ENCODE measurements at places on chromosomes 3 and 15.

GRCh38 chr15:59694779-59695178 is 5.7 kb upstream of the BNIP2 start:
- DNase-seq, result no peak

- DNase-seq, result no peak
These were observed 41.7 kb upstream of the SMAD3 start for GRCh38 chr15:67023517-67024313.

DNA sequence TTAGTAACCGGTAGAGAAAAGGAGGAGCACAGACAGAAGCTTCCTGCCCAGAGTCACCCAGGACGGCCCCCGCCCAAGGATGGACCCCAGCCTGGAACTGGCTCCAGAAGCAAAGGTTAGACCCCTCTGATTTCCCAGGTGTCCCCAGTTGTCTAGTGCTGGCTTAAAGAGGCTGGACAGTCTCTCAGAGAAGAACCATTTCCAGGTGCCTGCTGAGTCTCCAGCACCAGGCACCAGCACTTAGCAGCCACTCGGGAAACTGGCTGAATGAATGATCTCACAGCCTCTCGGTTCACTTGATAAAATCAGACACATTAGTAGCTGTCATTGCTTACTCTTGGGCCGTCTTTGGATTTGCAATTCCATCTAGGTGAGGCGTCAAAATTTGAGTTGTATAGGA is 139.7 kb upstream of the HES1 start:
- DNase-seq, result no peak

DNA sequence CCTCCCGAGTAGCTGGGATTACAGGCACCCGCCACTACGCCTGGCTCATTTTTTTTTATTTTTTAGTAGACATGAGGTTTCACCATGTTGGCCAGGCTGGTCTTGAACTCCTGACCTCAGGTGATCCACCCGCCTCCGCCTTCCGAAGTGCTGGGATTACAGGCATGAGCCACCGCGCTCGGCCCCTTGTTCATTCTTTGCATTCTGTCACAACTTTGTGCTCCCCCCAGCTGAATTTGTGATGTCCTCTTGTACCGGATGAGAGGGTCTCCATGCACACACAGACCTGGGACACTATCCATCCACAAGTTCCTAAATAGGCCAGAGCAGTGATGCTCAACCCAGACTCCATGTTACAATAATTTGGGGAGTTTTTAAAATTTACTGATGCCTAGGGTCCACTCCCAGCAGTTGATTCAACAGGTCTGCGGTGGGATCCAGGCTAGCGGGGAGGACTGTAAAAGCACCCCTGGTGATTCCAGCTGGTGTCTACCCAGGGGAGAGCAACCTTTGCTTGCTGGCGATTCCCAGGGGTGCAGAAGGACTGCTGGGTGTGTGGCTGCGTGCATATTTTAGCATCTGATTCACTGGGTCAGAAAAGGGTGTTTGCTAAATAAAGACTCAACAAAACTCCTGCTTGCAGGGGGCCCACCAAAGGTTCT is 1.0 kb downstream of the RASSF1 start:
- DNase-seq, result no peak

GRCh38 chr3:112143251-112143650 is 10.2 kb upstream of the GCSAM start:
- no peak for DNase-seq

- DNase-seq, result no peak
These were observed 129.8 kb downstream of the MBNL1 start for GRCh38 chr3:152398495-152398894.

- DNase-seq, result no peak
These were observed 311.8 kb upstream of the TRIM42 start for GRCh38 chr3:140365872-140366697.

DNA sequence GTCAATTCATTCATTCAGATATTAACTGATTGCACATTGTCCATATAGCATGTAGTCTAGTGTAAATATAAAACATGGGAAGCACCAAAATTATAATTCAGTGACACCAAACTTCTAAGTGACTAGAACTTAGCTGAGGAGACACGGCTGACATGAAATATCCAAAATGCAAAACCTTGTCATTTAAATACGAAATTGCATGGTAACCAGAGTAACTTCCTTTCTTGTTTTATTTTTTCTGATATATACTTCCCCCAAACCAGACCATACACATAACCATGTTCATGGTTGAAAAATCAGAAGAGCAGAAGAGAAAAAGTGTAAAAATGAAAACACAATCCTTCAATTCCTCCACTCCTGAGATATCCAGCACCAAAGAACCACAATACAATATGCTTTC is 38.0 kb downstream of the CBLB start:
- DNase-seq, result no peak

- DNase-seq, result no peak
These were observed 52.6 kb upstream of the RASA2 start for GRCh38 chr3:141434255-141434654.

- peak; percentile 69 for DNase-seq
These were observed 156.0 kb downstream of the AGBL1 start for GRCh38 chr15:86235667-86236066.

DNA sequence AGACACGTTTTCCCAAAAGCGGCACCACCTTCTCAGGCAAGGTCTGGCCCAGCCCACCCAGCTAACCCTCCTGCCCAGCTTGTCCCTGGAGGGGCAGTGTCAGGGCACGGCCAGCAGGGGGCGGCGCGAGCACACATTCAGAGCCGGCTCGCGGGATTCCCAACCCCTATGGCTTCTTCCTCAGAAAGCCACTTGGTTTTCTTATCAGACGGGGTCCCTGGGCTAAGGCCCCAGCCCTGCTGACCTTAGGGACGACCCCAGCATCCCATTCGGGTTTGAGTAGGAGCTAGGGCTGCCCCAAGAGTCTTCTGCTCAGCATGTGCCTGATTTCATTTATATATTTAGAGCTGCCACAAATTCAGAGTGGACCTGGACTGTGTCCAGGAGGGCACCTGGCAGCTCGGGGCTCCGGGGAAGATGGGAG is 14.5 kb downstream of the RLBP1 start:
- DNase-seq, result peak; percentile 59

GRCh38 chr3:183485585-183485984 is 57.2 kb upstream of the MCF2L2 start:
- DNase-seq, result no peak

DNA sequence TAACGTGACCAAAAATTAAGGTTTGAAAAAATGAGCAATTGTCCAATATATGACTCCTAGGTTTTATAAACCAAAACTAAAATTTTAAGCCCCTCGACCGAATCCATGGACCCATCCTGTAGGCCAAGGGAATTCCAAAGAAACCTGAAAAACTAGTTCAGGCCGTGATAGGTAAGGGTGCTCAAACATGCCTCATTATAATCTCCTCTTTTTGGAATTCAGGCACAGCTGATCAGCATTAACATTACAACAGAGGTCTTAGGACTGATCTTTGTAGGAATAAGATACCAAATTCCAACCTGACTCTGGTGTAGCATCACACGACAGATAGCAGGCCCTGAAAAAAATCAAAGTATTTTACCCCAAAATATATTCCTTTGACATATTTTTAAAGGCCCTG is 155.7 kb downstream of the NEK10 start:
- no peak for DNase-seq

DNA sequence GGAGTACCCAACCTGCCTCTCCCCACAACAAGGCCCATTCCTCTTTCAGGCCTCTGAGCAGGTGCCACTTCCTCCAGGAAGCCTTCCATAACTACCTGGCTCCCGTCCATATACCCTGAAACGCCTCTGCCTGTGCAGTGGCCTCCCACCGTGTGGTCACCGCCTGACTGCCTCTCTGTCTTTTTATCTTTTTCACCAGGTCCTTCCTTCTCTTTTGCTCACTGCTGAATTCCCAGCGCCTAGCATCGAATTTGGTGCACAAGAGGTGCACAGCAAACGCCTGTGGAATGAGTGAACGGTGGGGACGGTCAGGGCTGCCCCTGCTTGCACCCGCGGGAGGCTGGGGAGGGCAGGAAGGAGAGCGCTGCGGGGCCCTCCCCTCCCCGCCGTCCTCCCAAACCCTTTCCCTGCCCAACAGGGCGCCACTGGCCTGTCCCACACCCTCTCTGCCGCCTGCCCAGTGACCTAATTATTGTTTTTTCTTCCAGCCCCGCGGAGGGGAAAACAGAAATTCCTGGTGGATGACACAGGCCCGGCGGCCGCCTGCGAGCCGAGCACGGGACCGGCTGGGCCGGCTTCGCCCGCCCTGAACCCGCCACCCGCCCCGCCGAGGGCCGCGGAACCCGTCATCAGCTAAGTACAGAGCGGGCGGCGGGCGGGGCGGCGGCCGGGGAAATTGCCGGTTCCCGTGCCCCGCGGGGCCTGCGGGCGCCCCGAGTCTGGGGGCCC is 140.1 kb downstream of the SMAD6 start:
- no peak for DNase-seq

DNA sequence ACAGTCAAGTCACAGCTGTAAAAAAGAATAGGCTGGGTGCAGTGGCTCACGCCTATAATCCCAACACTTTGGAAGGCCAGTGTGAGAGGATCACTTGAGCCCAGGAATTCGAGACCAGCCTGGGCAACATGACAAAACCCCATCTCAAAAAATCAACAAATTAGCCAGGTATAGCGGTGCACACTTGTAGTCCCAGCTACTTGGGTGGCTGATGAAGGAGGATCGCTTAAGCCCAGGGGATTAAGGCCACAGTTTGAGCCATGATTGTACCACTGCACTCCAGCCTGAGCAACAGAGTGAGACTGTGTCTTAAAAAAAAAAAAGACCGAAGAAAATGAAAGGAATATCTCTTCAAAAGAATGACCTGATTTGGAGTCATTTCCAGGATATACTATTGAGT is 6.6 kb downstream of the HERC1 start:
- DNase-seq, result no peak

GRCh38 chr3:195699860-195700259 is 20.9 kb upstream of the MUC20 start:
- no peak for DNase-seq

GRCh38 chr3:45795882-45796765 is at the start of gene SLC6A20:
TSS of gene SLC6A20 (minus strand) at chr3:45796536. CDS start at chr3:45796419, 117 bp downstream.
- no peak for DNase-seq

DNA sequence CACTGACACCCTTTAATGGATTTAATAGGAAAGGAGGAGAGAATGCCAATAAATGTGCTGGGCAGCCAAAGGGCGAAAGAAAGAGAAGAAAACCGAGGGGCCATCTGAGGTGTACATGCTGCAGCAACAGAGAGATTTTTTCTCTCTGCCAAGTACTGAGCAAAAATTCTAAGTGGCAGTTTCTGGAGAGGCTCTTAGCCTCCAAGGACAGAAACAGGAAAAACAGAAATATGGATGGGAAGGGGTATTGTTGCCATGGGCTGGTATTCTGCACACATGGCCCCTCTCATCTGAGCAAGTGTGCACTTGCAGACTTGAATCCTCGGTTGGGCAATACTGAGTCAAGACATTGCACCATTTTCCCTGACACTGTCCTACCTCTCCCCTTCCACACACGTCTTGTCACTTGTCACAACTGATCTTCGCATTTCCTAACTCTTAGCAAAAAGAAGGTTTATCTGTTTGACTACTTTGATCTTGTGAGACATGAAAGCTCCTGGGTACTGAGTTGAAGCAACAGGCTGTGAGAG is 73.9 kb downstream of the PRICKLE2 start:
- no peak for DNase-seq

DNA sequence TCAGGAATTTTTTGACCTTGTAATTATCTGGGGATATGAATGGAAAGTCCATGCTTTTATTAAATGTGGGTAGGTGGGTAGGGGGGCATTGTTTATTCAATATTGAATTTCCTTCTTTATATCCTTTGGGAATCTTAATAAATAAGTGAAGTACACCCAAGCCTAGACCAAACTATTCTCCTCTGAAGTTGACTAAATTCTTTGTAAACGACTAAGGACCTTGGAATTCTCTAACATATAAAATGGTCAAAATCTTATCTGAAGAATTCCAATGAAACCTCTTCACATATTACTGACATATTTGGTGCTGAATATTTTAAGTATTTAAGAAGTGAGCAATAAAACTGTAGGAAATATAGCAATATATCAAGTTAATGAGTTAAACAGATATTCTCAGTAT is 1432.1 kb upstream of the GBE1 start:
- DNase-seq, result no peak

- DNase-seq, result no peak
These were observed 837.8 kb downstream of the DIPK2A start for GRCh38 chr3:144809380-144809779.

DNA sequence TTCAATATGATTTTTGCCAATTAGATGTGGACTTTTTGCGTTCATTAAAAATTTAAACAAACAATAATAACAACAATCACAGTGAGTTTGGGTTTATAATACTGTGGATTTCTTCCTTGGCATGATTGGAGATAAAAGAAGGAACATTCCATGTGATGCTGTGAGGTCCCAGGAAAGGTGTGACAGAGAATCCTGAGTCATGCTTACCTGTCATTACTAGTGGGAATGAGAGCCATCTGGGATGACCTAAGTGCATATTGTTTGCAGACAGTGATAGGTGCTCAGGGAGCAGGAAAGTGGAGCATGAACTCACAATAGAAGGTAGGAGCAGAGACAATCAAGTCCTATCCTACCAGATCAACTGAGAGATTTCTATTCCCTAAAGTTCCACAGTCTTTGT is 766.5 kb upstream of the CFAP20DC start:
- DNase-seq, result no peak
